SK-N-DZ (cell line): ENCODE measurements at places on chromosomes 3 and 15.

DNA sequence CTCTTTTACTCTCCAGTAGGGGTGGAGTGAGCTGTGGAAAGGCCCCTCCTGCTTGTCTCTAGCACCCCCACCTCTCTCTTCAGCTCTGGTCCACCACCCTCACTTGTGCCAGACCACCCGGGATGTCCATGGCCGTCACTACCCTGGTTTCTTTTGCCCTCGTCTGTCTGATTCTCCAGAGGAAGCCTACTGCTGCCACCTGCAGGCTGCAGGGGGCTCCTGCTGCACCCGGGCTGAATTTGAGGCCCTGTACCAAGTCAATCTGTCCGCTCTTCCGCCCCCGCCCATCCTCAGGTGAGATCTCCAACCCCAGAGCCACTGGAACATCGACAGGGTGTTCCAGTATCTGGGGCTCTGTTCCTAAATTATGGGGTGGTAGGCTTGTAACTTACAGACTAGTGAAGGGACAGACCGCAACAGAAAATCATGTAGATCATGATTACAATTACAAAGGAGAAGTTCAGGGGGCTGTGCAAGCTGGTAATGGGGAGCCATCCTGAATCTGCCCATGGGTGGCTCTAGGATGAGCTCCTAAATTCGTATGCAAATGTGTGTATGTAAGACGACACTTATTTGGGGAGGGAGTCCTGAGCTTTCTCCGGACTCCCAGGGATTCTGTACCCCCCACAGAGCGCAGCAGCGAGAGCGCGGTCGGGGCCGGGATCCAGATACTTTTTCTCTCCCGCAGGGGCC, 683 bp upstream of the UNC45A start:
- peak; percentile 88 for DNase-seq

DNA sequence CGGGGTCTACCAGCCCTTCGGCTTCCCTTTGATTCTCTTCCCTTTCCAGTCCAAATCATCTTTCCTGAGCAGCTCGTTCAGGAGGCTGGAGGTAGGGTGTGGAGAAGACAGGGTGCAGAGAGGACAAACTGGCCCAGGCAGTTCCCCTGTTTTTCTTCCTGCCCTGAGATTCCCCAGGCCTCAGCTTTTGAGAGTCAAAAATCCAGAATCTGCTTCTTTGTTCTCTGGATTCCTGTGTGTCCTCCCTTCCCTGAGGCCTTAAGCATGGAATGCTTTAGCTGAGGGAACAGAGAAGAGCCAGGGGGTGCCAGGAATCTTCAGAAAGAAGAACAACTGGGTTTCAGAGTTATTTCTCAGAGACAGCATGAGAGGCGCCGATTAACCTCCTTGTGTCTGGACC, 26.7 kb upstream of the LRTM1 start:
- DNase-seq = no peak

- DNase-seq = no peak
Measured at GRCh38 chr15:64009241-64009640, 37.0 kb downstream of the DAPK2 start.

GRCh38 chr3:126136428-126137220, 43.8 kb downstream of the ALDH1L1 start:
- no peak for DNase-seq

DNA sequence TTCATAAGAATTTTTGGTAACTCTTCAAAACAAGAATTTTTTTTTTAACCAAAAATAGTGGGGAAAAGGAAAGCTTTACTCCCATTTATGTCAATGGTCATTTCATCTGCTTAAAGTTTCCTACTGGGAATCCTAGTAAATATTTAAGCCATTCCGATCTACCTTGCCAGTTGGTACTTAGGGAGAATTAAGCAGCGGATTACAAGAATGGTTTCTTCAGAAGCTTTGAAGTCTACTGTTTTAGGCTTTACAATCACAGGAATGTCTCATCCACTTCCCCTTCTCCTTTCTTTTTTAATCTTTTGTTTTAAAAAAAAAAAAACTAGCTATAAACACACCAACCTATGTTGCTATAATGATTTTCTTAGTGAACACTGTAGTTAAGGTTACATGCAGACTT, 341.4 kb upstream of the ATP11B start:
- no peak for DNase-seq

GRCh38 chr3:96958856-96959255, 144.5 kb downstream of the EPHA6 start:
- no peak for DNase-seq

DNA sequence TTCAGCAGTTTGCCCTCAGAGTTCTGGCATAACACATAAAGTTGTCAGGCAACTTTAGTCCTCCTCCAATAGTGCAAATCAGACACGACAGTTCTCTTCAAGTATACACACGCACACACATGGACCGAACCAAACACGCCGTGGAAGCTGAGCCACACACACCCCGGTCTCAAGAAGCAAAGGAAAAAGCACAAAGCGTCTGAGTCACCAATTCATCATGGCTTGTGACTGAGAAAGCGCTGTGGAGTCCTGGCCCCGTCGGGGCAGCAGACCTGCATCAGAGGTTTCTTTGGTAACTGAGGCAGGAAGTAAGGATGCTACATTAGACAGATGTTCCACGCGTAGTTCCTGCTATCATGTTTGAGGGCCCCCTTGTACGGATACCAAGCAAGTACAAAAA, 85.7 kb downstream of the VGLL4 start:
- no peak for DNase-seq

DNA sequence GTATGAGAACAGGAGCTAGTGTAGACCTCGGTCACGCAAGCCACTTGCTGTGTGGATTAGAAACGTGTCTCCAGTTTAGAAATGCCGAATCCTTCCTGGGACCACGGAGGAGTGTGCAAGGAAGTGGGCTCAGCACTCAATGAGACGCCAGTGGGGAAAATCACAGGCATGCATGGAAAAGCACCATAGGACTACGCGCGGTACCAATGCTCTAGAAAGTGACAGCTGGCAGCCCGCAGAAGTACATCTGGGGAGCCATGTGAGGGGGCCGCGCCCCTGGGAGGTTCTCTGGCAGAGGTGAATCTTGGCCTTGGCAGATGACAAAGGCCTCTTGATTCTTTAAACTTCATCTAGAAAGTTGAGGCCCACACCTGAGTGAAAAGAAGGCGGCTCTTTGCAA, 99.3 kb downstream of the LRRK1 start:
- DNase-seq = no peak

DNA sequence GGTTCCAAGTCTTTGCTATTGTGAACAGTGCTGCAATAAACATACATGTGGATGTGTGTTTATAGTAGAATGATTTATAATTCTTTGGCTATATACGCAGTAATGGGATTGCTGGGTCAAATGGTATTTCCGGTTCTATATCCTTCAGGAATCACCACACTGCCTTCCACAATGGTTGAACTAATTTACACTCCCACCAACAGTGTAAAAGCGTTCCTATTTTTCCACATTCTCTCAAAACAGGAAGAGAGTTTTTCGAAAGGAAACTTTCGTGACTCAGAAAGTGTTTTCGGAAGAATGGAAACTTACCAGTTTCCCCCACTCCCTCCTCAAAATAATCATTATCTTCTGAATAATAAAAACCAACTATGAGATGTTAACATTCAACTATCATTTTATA, 205.8 kb downstream of the ALCAM start:
- no peak for DNase-seq

GRCh38 chr15:94362385-94363092, 131.2 kb downstream of the MCTP2 start:
- DNase-seq = no peak

- no peak for DNase-seq
Measured at GRCh38 chr15:60259469-60259868, 138.3 kb downstream of the ANXA2 start.

DNA sequence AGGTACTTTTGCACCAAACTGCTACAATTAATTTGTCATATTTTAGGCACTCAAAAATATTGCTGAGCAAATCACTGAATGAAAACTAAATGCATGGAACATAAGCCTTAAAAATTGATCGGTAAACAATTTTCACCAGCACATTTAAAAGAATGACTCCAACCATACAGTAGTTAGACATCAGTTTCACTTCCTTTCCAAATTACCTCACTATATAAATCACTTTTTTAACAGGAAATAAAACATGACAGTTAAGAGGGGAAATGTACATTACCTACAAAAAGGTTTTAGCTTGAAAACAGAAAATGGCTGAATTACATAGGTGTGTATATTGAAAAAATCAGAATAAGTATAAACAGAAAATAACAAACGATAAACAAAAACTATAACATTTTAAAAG, 108.4 kb downstream of the SERPINI1 start:
- DNase-seq = no peak

DNA sequence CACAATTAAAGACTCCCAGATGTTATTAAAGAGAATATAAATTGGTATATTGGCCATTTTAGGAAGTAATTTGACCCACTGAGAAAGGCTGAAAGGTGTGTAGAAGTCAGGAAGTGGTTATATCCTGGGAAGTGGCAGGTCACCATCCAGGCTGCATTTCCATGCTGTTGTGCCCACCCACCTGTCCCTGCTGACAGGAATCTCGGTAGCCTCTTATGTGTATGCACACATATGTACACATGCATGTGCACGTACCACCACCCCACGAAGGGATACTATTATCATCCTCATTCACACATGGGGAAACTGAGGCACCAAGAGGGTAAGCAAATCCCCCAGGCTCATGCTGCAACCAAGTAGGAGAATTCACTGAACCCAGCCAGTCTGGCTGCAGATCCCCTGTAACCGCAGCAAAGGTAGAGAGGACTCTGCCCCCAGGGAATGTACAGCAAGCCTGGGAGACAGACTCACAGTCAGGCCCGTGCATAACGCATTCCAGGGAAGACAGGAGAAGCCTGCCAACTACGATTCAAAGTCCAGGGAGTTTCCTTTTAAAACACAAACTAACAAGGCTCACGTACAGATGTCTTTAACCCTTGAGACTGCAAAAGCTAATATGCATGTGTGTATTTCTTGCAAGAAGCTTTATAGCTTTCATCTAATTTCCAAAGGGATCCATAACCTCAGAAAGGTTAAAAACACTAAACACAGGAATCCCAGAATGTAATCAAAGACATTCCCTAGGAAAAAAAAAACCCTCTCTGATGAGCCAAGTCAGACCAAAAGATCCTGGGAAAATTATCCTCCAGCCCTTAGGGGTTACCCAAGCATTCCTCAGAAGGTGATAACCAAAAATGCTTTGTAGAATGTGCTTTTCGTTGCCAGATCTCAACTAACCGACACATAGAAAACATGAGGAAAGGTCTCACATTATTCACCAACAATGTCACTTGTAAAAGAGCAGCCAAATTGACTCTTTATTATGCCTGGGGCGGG, 129.6 kb downstream of the ADAMTS17 start:
- DNase-seq = no peak

DNA sequence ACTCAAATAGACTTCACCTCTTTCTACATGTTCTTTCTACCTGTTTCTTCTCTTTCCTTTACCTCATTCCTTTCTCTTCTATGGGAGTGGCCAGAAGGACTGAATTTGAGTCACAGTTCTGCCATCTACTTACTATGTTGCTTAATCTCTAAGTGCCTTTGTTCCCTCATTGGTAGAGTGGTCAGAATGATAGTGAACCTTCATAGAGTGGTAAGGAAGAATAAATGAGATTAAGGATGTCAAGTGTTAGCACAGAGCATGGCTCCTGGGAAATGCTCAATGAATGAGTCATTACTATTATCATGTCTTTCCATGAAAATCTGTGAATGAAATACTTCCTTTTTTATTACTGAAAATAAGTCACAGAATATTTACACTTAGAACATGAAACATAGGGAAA, 17.5 kb downstream of the TMEM207 start:
- no peak for DNase-seq

DNA sequence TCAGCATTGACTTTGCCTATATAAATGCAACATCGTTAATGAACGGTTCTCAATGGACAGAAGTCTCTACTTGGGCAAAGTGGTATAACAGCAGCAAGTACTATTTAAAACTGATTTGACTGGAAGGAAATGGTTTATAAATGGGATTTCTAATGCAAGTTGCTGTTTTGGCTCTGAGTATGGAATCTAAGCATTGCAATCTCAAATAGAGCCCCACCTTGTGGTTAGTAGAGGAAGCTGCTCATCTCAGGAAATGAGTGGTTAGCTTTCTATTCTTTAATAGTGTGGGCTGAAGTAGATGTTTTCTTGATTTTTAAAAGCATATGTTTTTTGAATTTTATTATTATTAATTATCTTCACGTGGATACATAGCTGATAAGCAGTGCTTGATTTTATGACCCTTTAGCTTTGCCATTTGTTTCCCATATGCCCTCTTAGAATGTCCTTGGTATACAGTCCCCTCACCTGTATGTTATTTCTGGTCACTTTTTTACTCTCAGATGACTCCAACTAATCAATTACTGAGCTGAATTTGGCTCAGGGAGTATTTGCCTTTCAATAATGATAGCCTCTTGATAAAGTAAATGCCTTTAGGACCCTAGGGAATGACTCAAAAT, 67.1 kb downstream of the OXSM start:
- DNase-seq = peak; percentile 39

DNA sequence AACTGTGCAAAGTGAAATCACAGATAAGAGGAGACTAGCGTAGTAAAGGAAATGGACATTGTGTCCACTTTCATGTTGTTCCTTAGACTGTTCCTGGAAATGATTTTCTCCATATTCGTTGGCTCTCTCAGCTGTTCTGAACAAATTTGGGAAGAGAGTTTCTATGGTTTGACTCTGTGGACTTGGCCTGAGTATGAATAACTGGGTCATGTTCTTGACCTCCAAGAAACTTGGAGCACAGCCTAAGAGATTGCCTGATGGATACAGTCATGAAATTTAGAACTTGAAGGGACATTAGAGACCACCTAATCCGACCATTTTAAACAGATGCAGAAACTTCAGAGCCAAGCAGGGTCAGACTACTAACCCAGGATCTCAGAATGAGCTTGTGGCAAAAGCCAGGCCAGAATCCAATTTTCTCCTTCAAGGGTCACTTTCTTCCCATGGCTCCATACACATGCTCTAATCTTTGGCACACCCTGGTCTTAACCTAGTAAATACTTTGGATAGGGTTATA, 430.4 kb downstream of the RBMS3 start:
- no peak for DNase-seq
